ENCODE measurements at places on chromosomes 7 and 10.

- no peak for DNase-seq
These were observed 340.6 kb downstream of the SH2D4B start for GRCh38 chr10:80878330-80878729.

DNA sequence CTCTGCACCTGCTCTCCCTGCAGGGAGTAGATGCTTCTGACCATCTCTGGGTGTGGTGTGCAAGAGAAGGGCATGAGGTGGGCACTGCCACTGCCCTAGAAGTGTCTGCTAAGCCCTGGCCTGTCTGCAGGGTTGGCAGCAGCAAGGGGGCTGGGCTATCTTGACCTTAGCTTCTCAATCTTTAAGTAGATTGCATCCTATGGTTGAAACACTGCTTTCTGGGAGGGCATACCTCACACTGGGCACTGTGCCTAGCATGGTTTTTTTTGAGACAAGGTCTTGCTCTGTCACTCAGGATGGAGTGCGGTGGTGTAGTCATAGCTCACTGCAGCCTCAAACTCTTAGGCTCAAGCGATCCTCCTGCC is 54.9 kb downstream of the CLIP2 start:
- DNase-seq, result no peak

DNA sequence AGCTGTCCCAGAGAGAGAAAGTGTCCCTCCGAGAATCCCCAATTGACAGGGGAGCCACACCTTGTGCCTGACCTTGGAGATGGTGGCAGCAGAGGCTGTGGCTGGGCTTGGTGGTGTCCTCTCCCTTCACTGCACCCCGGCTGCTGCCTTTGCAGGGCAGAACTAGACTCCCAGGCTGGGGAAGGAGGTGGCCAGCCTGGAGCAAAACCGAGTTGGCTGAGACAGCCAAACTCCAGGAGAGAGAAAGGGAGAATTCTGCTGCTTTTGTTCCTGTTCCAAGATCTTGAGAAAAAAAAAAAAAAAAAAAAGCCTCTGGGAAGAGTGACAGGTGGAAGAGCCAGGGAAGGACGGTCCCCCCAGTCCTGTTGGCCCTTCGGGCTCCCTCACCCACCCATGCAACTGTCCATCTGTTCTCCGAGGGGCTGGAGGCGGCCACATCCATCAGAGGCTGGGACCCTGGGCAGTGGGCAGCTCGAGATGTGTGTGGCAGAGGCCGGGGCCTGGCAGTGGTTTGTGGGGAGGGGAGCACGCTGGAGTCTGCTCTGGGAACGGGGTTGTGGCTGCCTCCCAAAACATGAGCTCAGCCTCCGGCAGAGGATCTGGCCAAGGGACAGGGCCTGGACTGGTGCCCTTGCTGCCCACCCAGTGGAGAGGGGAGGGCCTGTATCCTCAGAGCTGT is 35.5 kb downstream of the CLIP2 start:
- peak; percentile 70 for DNase-seq

DNA sequence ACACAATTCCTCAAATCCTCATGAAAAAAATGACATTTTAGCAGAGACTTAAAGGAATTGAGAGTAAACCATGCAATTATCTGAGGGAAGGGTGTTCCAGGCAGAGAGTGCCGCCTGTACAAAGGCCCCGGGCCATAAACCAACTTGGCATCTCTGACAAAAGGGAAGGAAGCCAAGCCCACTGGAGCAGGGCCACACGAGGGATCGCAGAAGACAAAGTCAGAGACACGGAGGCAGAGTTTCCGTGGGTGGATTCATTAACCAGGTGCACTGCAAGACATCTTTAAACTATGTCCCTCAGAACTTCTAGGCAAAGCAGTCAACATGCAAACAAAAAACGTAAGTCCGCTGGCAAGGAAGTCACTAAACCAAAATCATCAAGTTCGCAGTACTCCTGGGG is 92.0 kb downstream of the SFMBT2 start:
- no peak for DNase-seq

GRCh38 chr7:108418946-108419345 is 37.3 kb downstream of the NRCAM start:
- DNase-seq, result no peak

DNA sequence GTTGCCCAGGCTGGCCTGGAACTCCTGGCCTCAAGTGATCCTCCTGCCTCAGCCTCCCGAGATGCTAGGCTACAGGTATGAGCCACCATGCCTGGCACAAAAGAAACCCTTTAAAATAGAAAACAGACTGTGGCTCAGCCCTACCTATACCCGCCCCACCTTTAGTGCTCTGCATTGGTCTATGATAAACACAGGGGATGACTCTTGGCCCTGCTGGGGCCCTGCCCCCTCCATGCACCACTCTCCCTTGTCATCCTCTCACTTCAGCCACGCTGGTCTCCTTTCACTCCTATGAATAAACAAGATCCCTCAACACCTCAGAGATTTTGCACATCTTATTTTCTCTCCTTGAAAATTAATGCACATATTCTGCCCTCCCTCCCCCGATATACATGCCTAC is 251.4 kb upstream of the KLF14 start:
- no peak for DNase-seq

- DNase-seq, result no peak
These were observed 1.6 kb upstream of the ZC3HAV1 start for GRCh38 chr7:139111147-139111546.

- no peak for DNase-seq
These were observed 362.4 kb downstream of the CNTNAP2 start for GRCh38 chr7:146479040-146479439.

- DNase-seq, result no peak
These were observed 30.3 kb upstream of the SUN1 start for GRCh38 chr7:801940-802381.

DNA sequence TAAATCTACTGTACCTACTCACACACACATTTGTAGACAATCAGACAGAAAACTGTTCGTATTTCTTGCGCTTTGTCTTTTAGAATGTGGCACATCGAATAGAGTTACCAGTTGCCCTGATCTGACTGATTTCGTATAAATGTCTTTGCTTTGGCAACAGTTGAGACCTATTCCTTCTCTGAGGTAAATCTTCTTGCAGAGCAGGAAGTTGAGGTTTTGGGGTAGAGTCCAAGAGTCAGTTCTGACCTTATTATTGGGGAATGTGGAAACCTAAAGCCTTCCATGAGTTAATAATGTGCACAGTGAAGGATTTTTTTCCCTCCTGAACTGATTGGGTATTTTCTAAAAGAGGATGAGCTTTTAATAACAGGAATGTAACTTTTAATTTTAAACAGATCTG is 135.3 kb downstream of the KIAA1217 start:
- no peak for DNase-seq

GRCh38 chr10:61943674-61944378 is 42.3 kb downstream of the ARID5B start:
- no peak for DNase-seq

- DNase-seq, result no peak
These were observed at the start of gene NT5C3A for GRCh38 chr7:33062023-33062781. TSS of gene NT5C3A (minus strand) at chr7:33062776. CDS start at chr7:33062705, 71 bp downstream.

- DNase-seq, result no peak
These were observed 44.0 kb downstream of the OAT start for GRCh38 chr10:124374535-124375352.

DNA sequence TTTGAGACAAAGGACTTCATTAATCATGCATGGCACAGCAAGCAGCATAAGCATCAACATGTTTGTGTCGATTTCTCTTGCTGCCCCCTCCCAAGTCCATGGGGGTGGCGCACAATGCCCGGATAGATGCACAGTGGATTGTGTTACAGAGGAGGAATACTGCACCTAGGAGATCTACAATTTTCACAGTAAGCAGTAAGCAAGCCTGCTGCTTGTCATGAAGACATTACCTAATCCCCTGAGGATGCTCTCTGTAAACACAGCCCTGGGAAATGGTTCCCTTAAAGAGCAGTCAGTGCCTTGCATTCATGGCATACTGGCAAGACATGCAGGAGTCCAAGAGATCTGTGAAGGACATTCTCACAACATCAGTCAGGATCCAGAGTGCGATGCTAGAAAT is 137.7 kb downstream of the ETV1 start:
- DNase-seq, result no peak

GRCh38 chr7:108120933-108121332 is 9.2 kb downstream of the LAMB4 start:
- no peak for DNase-seq

GRCh38 chr7:75987026-75987804 is 7.2 kb downstream of the TMEM120A start:
- no peak for DNase-seq

DNA sequence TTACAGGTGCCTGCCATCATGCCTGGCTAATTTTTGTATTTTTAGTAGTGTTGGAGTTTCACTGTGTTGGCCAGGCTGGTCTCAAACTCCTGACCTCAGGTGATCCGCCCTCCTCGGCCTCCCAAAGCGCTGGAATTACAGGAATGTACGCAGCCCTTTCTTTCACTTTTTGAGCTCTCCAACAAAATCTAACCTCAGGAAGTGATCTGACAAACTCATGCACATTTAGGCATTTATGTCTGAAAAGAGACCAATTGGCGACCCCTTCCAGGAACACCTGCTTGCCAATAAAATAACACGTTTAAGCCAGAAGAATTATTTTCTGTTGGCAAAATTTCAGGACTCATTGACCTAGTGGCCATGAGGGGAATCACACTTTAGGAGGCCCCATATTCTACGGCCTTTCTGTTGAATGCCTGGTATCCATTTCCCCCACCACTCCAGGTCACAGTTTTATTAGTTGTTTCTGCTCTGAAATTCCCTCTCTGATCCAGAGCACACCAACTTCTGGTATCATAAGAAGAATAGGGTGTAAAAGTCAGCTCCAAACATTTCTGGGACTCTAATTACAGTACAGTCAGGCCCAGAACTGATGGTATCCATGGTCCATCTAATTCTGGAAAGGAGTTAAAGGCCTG is 65.8 kb upstream of the FRMD4A start:
- no peak for DNase-seq

DNA sequence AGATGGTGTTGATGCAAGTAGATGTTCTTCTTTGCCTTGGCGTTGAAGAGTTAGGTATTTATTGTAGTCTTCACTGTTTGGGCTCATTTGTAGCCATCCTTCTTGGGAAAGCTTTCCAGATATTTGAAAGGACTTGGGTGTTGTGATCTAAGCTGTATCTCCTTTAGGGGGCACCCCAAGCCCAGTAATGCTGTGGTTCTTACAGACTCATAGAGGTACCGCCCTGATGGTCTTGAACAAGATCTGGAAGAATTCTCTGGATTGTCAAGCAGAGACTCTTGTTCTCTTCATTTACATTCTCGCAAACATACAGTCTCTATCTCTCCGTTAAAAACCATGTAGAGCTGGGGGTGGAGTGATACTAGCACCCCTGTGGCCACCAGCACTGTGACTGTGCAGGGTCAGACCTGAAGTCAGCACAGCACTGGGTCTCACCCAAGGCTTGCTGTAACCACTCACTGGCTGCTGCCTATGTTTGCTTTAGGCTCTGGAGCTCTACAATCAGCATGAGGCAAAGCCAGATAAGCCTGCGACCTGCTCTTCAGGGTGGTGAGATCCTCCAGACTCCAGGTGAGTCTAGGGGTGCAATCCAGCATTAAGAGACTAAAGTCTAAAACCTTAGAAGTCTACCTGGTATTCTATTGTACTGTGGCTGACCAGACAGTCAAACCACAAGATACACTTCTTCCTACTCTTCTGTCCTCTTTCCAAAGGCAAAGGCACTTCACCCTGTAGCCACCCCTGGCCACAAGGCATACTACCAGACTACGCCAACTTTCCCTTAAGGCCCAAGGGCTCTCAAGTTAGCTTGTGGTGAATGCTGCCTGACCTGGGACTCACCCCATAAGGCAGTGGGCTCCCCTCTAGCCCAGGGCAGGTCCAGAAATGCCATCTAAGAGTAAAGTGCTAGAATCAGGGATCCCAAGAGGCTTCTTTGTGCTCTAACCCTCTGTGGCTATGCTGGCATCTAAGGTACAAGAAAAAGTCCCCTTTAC is 209.7 kb upstream of the TMEM196 start:
- no peak for DNase-seq

DNA sequence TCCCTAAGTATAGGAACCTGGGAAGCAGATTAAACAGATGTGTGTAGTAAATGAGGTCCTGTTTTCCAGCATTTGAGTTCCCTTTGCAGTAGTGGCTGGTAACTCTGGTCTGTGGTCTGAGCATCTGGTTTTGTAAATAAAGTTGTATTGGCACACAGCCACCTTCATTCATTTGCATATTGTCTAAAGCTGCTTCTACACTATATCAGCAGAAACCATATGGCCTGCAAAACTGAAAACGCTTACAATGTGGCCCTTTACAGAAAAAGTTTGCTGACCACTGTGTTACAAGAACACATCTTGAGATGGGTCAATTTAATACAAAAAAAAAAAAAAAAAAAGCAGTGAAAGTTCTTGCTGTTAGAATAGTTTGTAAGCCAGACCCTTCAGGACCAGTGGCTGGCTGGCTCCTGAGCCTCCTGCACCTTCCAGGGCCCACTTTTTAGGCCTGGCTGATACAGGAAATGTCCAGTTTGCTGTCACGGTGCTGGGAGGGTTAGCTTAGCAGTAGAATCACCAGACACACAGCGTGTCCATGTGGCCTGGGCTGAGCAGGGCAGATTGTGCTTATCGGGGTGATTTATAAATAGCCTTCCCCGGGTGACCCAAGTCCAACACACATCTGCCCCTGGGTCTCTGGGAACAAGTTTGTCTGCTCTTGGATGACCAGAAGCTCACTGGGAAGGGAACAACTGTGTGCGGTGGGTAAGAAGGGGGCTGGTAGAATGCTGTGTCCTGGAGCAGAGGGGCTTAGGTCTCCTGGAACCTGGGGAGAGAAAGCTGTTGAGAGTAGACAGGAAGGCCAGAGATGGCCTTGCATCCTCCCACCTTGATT is 1.4 kb downstream of the C10orf71 start:
- DNase-seq, result no peak

- no peak for DNase-seq
These were observed 25.0 kb downstream of the CLEC2L start for GRCh38 chr7:139548302-139549028.

DNA sequence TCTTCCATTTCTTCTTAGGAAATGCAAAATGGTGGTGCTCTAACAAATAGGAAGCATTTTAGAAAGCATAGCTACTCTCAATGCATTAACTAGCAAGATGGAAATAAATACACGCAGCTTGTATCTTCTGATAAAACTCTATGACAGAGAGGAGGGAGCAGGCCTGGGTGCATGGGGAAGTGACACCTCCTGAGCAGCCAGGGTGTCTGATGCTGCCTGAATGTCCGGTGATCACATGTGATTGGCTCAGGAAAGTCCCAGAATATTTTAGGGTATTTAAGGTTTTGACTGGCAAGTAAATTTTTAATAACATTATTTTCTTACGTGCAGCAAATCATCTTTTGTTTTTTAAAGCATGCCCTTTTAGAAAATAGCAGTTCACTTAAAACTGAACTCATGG is 261.0 kb upstream of the KLF6 start:
- no peak for DNase-seq

DNA sequence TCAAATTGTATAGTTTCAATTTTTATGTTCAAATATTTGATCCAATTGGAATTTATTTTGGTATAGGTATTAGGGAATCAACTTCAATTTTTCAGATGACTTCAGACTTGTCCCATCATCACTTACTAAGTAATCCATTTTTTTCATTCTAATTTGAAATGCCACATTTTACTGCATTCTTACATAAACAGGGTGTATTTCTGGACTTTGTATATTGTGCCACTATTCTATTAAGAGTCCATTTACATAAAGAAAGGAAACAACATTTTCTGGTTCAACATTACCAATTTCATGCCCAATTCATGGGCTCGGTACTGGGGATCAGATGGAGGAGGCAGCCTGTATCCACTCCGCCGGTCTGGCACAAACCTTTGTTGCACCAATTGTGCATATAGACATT is 15.8 kb downstream of the ECD start:
- no peak for DNase-seq
